ENCODE measurements at places on chromosomes 4 and X. TPM values are rescaled to one million over a fixed set of nuclear protein-coding genes. Genes with fewer than 3 reads are reported as not detected.

DNA sequence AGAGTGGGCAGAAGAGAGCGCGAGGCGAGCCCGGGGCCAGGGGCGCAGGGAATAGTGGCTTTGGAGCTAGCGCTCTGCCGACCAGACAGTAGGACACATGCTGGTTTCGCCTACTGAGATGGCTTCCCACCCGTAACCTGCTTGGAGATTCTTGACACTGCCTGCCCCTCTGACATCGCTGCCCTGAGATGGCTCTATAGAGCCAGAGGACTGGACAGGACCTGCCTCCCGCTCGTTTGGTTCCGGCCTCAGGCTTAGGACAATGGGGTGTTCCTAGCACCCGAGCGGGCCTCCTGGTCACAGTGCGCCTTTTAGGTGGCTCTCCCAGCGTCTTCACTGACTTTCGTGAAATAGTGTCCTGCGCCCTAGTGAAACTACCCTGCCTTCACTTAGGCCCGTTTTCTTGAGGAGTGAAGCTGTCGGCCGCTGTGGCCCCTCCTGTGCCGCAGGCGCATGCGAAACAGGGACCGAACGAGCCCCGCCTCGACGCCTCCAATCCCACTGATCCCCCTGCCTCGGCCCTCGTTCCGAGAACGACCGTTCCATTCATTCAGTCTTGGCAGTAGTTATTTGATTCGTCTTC is 608 bp downstream of the TAF1 start:
- peak; percentile 31 for DNase-seq

GRCh38 chr4:118155516-118155915 is 121.2 kb downstream of the NDST3 start:
- DNase-seq, result no peak

Gene TCP11X1
- not detected for total RNA-seq

Gene C4orf50
- not detected for total RNA-seq
